Lung microvascular endothelial cell (primary cell): ENCODE measurements at places on chromosomes 1 and 21. TPM values are rescaled to one million over a fixed set of nuclear protein-coding genes. Genes with fewer than 3 reads are reported as not detected.

DNA sequence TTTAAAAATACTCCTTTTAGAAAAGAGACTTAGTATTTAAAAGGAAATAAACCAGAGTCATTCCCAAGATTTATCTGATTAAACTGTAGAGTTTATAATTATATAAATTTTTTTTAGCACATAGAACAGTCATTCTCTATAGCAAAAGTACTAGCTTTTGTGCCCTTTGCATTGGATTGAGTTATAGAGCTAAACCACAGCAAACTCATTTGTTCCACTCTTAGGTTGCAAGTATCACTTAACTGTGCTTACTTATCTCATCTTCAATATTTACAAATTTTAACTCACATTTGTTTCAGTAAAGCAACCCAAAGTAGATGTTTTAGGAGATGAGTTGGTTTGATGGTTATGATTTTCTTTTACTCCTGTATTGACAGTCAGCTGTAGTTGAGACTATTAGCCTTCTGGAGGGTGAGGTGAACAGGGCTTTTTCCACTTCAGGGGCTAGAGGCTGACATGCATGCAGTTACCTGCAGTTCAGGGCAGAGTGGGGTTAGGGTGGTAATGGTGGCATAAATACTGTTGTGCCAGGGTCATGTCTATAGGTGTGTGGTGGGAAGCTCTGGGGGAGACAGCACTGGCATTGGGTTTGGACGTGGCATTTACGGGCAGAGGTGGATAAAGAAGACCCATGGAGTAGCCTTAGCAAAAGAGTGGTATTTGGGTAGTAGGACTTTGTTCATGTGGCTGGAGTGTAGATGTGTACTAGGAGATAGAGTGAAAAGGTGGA lies 42.1 kb downstream of the DYRK1A start:
- DNase-seq: no peak

DNA sequence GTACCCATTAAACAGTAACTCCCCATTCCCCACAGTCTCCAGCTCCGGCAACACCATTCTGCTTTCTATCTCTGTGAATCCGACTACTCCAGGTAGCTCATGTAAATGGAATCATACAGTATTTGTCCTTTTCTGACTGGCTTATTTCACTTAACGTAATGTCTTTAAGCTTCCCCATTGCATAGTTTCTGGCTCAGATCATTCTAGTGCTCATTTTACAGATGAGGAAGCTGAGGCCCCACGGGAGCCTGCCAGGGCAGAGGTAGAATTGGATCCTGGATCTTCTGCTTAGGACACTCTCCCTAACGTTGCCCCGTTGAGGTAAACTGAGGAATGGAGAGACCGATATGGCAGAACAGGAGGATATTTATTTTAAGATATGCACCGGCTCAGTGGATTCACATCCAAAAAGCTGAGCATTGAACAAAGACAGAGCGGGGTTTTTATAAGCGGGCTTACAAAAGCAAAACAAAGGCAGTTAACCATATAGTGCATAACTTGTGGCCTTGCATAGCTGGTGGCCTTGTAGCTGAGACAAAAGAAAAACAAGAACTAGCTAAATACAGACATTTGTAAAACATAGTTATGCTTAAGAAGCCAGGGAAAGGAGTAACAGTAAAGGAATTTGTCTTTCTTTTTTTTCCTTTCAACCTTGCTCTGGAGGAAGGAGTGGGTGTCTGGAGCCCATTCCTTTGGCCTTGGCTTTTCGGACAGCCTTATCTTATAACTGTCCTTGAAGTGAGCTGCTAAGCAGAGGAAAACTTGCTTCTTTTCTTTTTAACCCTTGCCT lies 15.3 kb upstream of the KLHDC8A start:
- no peak for DNase-seq

DNA sequence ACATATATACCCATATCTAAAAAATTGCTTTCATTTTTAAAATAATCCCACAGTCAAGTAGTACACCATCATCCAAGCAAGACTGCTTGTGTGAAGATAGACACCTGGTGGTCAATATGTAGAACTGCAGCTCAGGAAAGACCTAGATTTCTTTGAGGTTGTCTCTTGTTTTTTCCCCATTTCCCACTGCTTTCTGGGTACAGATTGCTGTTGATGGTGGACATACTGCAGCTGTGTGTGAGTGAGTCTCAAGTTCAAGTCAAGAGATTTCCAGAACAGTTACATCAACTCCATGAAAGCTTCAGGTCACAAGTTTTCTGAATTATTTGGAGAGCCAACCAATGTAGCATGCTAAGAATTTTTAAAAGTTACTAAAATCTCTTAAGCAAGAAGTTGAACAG lies 306.4 kb downstream of the DUSP10 start:
- peak; percentile 73 for DNase-seq

DNA sequence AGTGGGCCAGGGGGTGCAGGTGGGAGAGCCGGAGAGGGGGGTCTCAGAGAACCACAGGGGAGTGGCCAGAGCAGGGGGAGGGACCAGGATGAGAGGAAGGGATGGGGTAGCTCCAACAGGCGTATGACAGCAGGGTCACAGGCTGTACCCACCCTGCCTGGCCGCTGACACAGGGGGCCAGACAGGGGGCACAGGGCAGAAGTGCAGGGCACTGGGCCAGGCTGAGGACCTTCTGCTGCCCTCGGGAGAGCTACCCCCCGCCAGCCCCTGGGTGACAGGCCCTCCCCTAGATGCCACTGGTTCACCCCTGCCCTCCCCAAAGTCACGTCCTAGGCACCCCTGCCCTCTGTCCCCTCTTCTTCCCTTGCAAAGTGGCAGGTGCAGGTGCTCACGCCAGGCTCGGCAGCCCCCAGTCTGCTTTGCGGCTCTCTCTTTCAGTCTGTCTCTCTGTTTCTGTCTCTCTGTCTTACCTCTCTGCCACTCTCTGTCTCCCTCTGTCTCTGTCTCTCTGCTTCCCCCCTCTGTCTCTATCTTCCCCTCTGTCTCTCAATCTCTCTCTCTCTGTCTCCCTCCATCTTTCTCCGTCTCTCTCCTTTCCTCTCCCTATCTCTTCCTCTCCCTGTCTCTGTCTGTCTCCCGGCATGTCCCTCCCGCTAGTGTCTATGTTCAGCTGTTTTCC lies 48.5 kb downstream of the WNT9A start:
- no peak for DNase-seq

GRCh38 chr1:84842748-84843231 lies 50.2 kb downstream of the LPAR3 start:
- no peak for DNase-seq

DNA sequence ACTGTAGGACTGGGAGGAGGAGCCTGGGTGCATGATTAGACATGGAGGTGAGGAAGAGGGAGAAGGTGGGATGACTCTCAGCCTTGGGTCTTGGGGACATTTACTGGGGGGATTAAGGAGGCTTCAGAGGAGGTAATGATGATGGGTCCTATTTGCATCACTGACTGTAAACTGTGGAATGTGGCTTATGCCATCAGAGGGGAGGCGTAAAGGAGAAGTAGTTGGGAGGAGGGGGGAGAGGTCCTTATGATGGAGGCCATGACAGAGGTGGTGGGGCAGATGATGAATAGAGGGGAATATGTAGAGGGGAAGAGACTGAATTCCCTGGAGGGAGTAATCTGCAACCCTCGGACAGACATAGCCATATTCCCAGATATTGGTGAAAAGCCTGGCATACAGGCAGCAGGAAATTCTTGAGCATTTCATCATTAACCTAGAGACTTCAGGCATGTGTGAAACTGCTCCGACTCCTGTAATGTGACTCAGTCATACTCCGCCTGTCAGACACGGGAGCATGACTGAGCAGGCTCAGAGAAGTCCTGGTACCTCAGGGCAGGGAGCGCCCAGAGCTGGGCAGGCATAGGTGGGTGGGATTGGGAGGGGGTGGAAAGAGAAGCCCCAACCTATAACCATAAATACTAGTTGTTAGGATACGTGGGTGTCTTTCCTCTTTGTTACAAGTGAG lies 8.0 kb upstream of the LCE5A start:
- DNase-seq: no peak

- DNase-seq: no peak
These were observed 52.7 kb downstream of the TEX35 start for GRCh38 chr1:178565586-178565985.

DNA sequence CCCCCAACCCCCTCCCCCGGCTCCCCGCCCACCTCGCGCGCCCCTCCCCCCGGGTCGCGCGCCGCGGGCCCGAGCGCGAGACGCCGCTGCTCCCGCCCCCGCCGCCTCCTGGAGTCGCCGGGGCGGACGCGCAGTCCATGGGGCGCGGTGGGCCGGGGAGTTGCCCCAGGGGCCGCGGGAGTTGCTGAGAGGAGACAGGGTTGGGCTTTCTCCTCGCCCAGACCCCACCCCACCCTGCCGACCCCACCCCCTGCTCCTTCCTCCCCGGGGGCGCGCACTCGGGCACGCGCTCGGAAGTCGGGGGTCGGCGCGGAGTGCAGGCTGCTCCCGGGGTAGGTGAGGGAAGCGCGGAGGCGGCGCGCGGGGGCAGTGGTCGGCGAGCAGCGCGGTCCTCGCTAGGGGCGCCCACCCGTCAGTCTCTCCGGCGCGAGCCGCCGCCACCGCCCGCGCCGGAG lies at the start of gene LAMC1:
TSS of gene LAMC1 (plus strand) at position 275 of the 455 bp plus-strand sequence. CDS start 297 bp downstream, outside the sequence.
- DNase-seq: peak; percentile 90

The GJA5 gene
- under 0.01 and 0.87 TPM in 2 replicates for total RNA-seq

The NIPAL3 gene
- total RNA-seq: 12.4 and 18.5 TPM in 2 replicates

The DISP3 gene
- under 0.01 TPM in 2 replicates for total RNA-seq
